NCI-H146 (cell line): ENCODE measurements at places on chromosomes 11 and 22.

DNA sequence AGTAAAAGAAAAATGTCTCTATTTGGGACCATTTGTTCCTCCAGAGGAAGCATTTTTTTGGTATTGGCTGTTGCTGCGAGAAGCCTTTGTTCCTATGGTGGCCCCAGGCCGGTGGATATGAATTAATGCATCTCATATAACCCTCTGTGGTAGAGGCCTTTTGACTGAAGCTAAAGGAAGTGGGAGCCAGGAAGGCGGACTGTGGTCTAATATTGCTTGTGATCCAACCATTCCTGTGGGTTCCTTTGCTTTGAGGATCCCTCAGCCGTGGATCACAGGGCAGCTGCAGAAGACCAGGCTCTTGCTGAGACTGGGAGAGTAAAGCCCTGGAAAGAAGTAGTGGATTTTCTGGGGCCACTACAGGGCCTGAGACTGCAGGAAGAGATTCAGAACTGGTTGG lies 68.3 kb upstream of the NAV2 start:
- no peak for DNase-seq

DNA sequence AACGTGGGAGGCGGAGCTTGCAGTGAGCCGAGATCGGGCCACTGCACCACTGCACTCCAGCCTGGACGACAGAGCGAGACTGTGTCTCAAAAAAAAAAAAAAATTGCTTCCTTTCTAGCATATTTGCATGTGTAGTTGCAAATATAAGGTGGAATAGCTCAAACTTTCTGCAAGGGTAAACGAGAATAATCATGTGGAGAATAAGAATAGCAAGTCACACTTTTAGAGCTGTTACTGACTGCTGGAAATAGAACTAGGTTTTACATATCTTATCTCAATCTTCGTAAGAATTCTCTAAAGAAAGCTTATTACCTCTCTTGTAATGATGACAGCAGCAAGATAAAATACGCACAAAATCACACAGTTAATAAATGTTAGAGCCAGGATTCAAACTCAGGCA lies 1.6 kb downstream of the L3MBTL2 start:
- no peak for DNase-seq

DNA sequence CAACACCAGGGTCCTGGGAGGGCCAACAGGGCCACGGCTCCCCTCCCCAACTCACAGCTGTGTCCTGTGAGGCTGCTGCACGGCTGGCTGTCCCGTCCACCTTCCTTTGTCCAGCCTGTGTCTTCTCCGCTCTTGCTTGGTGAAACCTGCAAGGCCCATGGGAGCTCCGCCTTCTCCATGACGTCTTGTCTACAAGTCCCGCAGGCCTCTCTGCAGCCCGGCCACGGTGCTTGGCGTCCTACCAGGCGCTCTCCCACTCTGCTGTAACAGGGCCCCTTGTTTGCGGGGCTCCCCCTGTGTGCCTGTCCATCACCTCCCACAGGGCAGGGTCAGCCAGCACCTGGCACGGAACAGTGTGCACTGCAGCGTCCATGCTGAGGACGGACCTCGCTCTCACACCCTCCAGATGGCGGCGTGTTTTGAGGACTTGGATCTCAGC lies 866.8 kb downstream of the TBC1D22A start:
- peak; percentile 72 for DNase-seq

- DNase-seq: no peak
These were observed 78.8 kb downstream of the DGCR2 start for GRCh38 chr22:19043121-19044085.

DNA sequence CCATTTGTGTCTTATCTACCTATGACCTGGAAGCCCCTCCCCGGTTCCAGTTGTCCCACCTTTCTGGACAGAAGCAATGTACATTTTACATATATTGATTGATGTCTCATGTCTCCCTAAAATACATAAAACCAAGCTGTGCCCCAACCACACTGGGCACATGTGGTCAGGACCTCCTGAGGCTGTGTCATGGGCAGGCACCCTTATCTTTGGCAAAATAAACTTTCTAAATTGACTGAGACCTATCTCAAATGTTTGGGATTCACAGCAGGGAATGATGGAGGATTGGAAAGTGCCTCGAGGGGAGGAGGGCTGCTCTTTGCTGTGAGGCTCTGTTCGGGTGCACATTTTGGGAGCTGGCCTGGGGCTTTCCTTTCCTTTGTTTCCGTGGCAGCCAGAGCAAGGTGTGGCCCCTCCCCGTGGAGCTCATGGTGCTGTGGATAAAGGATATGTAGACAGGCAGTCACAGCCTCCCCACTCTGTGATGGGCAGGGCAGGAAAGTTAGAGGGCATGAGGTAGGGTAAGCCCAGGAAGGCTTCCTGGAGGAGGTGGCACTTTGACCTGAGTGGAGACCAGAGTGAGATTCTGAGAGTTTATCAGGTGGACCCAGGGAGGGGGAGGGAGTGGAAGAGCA lies 615.6 kb downstream of the TBC1D22A start:
- DNase-seq: no peak

GRCh38 chr11:68840661-68841653 lies 759 bp downstream of the CPT1A start:
- peak; percentile 31 for DNase-seq

- no peak for DNase-seq
These were observed 5.9 kb upstream of the RAC2 start for GRCh38 chr22:37249986-37250385.

GRCh38 chr11:75797792-75798191 lies 17.2 kb upstream of the UVRAG start:
- DNase-seq: no peak

DNA sequence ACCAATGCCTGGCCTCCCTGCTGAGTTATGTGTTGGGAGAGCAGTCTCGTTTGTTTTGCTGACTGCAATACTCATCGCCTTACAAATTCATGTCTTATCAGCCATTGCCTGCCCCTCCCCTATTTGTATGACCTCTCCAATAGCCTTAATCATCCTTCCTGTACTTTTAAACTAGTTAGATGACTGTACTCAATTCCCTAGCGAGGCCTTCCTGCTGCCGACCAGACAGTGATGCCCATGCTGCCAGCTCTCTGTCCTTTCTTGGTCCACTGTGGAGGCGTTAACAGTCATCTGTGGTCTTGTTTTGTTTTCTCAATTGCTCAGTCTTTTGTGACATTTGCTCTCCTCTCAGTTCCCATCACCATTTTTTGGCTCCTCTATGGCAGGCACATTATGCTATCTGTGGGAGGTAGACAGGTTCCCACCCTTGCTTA lies 20.3 kb upstream of the YPEL1 start:
- no peak for DNase-seq

GRCh38 chr11:118152552-118153471 lies at the start of gene SCN4B:
Gene SCN4B, minus strand, starts transcription at chr11:118152823. Its CDS starts 150 bp downstream, at chr11:118152673.
- peak; percentile 63 for DNase-seq

GRCh38 chr11:31421820-31422219 lies 52.2 kb downstream of the DNAJC24 start:
- peak; percentile 54 for DNase-seq

DNA sequence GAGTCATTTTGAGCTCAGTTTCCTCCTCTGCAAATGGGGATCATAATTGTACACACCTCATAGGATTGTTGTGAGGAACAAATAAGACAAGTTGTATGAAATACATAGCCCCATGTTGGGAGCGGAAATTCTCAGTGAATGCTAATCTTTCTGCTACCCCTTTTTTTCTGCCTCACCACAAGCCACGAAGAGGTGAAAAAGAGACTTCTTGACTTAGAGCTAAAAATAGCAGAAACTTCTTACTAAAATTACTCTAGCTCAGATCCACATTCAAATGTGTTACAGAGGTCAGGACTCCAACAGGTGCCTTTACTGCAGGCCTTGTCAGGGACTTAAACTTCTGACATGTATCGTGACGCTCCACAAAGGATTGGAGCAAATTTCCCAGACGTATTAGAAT lies 128.5 kb downstream of the MIAT start:
- no peak for DNase-seq

GRCh38 chr11:747158-748006 lies at the start of gene TALDO1:
Gene TALDO1, plus strand, starts transcription at chr11:747464. Its CDS starts 18 bp downstream, at chr11:747482.
- peak; percentile 92 for DNase-seq

DNA sequence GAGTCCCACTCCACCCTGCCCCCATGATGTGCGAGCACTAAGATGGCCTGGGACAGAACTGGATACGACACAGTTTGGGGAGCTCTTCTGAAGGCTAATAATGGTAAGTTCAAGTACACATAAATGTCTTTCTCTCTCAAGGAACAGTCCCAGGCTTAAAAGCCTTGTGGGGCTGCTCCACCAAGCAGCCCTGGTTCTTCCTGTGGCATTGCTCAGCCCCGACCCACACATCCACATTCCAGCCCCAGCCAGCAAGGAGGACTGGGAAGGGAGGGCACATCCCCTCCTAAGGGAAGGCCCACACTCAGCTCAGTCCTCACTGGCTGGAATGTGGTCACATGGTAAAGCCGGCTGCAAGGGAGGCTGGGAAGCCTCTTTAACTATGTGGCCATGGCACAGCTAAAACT lies 13.3 kb upstream of the MB start:
- DNase-seq: no peak

DNA sequence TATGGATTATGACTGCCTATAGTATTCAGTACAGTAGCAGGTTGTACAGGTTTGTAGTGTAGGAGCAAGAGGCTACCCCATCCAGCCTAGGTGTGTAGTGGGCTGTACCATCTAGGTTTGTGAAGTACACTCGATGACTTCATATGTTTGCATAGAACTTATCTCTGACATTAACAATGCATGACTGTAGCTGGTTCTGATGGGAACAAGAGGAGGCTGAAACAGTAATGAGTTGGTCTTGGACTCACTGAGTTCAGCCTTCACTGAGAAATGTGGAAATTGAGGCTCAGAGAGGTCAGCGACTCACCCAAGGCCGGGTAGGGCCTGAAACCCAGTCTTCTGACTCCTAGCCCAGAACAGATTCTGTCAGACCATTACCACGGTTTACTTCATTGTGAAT lies 13.0 kb downstream of the MYO7A start:
- DNase-seq: peak; percentile 37

- no peak for DNase-seq
These were observed 169.8 kb downstream of the SPON1 start for GRCh38 chr11:14132312-14132711.

DNA sequence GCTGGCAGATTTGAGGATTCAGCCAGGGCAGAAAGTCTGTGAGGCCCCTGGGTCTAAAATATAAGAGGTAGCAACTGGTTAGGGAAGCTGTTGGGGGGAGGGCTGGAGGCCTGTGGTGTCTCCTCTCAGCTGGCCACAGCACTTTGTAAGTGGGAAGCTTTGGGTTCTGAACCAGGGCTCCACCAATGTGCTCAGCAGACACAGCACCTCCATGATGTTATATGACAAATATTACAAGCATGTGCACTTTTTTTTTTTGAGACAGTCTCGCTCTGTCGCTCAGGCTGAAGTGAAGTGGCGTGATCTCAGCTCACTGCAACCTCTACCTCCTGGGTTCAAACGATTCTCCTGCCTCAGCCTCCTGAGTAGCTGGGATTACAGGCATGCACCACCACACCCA lies 8.0 kb downstream of the ARHGAP1 start:
- no peak for DNase-seq

- no peak for DNase-seq
These were observed 20.4 kb downstream of the ALKBH8 start for GRCh38 chr11:107545101-107545514.

DNA sequence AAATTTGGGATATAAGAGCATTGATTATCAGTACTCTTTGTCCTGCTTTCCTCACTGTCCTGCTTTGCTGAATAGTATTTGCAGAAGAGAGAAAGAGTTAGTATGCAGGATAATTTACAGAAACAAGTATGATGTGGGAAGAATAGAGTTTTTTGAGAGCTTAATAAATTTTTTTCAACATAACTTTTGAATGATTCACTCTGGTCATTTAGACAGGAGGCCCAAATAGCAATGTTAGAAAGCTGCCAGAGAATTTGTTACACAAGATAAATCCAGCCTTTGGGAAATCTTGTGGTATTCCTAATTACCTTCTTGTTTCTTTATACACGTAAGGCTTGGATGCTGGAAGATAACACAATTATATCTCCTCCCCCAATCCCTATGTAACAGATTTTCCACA lies 484.6 kb downstream of the CNTN5 start:
- DNase-seq: no peak

- DNase-seq: no peak
These were observed 147.1 kb upstream of the SESN3 start for GRCh38 chr11:95378111-95378510.

DNA sequence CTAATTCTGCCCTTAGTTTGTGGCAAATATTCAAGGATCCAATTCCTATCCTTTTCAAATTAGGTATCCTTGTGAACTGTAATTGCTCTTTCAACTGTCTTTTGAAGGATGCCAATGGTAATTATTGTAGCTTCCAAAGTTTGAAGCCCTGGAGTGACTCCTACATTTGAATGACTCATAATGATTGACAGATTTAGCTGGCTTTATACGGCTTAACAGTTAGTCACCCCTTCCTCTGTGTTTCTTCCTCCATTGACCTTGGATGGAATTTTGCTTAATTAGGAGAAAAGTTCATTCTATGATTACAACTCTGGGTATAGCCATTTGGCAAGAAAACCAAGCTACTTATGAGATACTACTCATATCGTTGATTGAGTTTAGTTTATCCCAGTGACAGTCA lies 639.3 kb upstream of the KIRREL3 start:
- no peak for DNase-seq

GRCh38 chr22:25488244-25489020 lies 76.0 kb upstream of the GRK3 start:
- peak; percentile 88 for DNase-seq

DNA sequence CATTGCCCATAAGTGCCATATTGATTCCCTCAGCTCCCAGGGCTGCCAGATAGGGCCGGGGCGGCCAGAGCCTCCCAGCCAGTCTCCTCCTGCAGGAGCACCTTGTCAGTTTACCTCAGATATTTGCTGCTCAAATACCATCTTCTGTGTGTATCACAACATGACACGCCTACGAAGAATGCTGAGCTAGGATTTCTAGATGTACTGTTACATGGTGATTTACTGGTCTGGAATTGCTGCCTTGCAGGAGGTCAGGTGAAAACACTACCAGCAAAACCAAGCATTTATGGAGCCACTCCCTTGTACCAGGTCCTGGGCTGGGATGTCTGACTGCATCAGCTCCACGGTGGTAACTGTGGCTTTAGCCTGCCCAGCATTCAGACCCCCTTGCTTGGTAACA lies 11.8 kb downstream of the MICAL3 start:
- no peak for DNase-seq

DNA sequence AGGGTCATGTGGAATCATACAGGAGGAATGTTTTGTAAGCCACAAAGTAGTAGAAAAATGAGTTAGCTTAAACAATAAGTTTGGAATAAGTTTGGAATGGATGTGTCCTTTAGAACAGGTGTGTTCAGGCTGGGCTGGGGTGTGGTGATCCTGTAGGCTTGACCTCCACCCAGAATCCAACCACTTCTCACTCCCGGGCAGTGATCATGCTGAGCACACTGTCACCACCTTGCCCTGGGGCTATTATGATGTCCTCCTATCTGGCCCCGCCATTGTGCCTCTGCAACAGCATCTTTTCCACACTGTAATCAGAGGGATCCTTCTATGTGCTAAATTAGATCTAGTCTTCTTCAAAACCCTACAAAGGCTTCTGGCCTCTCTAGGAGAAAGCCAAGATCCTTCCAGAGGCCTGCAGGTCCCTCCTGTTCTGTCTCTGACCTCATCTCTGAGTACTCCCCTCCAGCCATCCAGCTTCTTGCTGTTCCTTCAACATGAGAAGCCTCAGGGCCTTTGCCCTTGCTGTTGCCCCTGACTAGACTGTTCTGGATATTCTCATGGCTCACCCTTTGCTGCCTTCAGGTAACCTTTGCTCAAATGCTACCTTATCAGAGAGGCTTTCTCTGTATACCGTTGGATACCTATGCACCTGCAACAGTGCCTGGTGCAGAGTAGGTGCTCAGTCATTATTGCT lies 18.8 kb upstream of the ACCSL start:
- DNase-seq: peak; percentile 78

- DNase-seq: peak; percentile 63
These were observed 9.7 kb upstream of the APOL4 start for GRCh38 chr22:36211237-36211861.
